ENCODE measurements at places on chromosomes 11 and 22.

GRCh38 chr11:125111001-125111342 is 454 bp downstream of the TMEM218 start:
- DNase-seq = no peak

- no peak for DNase-seq
Observed at GRCh38 chr22:30882184-30882717, 86.3 kb downstream of the MORC2 start.

GRCh38 chr22:32342977-32343376 is 14.7 kb upstream of the RFPL3 start:
- no peak for DNase-seq

GRCh38 chr11:8365216-8365941 is 101.7 kb upstream of the LMO1 start:
- no peak for DNase-seq

- DNase-seq = no peak
Observed at GRCh38 chr11:28615542-28615941, 507.4 kb downstream of the METTL15 start.

DNA sequence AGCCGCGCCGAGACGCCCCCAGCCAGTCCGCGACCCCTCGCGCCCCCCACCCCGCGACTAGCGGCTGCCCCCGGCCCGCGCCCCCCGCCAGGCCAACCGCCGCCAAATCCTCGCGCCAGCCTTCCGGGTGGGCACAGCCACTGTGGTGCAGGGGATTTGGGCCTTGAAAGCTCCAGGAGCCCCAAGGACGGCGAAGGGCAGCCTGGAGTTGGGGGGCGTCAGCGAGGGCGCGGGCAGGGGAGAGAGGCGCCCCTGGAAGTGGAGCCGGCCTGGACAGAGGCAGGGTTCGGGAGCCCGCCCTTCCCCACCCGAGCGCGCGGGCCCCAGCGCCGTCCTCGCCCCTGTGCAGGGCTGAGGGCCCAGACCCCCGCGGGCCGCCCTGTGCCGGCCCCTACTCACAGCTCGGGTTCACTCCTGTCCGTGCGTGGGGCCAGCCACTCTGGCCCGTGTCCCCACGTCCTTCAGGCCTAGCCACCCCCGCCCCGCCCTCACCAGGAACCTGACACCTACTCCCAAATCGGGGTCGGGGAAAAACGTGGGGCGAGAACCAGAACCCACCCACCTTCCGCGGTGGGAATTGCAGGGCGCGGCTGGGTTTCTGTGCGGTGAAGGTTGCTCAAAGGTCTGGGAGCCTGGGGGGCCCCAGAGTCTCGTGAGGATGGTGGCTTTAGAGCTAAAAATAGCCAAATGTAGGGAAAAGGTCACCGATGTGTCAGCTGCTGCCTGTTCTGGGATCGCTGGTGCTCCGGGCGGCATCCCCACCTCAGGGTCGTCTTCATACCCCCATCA is at the start of gene CPT1B:
TSS of gene CPT1B (minus strand) at position 441 of the 789 bp plus-strand sequence. CDS start 512 bp downstream, outside the sequence.
- DNase-seq = no peak

- no peak for DNase-seq
Observed at GRCh38 chr11:68340784-68341556, 28.6 kb downstream of the LRP5 start.
